ENCODE measurements at places on chromosomes 5 and 9.

- DNase-seq: no peak
Measured at GRCh38 chr5:11268891-11269290, 507.9 kb upstream of the DAP start.

- no peak for DNase-seq
Measured at GRCh38 chr5:88647901-88648300, 235.1 kb downstream of the MEF2C start.

DNA sequence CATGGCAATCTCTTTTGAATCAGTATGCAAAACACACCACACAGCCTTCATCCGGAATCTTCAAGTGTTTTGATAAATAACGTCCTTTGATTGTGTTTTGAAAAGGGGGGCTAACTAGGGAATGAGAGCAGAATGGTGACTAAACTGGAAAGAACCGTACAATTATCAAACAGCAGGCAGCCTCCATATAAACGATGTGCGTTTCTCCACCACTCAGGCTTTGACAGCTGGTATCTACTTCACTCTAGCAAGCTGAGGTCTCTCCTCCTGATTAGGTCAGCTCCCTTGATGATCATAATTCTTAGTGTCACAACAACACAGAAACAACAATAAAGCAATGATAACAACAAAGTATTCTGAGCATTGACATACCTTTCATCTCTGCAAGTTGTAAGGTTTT, 465.9 kb downstream of the TUSC1 start:
- no peak for DNase-seq

- DNase-seq: no peak
Measured at GRCh38 chr9:26247861-26248260, 569.6 kb upstream of the TUSC1 start.

DNA sequence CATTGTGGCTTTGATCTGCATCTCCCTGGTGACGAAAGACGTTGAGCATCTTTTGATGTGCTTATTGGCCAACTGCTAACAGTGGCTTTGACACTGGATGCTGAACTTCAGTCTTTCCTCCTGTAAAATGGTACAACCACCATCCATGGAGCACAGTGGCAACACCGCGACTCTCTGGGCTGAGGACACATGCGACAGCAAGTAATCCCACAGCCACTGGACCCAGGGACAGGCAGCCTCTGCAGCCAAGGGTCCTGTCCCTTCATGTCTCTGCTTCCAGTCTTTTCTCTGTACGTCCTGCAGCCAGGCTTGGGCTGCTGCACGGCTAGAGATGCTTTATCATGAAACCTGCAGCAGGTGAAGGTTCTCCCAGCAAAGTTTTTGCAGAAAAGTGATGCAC, 83.5 kb downstream of the DAP start:
- DNase-seq: no peak

DNA sequence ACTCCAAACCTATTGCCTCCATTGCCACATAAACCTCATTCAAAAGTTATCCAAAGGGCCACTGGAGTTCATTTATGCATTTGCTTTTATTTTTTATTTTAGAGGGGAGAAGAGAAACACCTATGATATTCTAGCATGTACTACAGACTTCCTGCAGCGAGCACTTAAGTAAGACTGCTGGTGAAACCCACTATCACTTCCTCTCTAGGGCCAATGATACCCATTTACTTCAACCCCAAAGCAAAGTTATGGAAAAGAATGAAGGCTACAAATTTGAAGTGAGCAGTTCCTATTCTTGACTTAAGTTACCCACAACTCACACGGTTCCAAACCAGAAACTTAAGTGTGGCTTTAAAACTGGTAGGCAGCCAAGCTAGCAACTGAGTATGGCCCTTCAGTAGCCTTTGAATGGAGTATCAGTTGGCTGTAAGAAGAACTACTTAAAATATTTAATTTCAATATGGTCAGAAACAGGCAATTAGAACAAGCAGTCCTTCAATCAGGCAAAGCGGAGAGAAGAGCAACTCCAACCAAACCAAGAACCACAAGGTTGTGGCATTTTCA, 94.1 kb downstream of the GPR21 start:
- no peak for DNase-seq

- DNase-seq: no peak
Measured at GRCh38 chr9:18368206-18368605, 105.7 kb upstream of the ADAMTSL1 start.

DNA sequence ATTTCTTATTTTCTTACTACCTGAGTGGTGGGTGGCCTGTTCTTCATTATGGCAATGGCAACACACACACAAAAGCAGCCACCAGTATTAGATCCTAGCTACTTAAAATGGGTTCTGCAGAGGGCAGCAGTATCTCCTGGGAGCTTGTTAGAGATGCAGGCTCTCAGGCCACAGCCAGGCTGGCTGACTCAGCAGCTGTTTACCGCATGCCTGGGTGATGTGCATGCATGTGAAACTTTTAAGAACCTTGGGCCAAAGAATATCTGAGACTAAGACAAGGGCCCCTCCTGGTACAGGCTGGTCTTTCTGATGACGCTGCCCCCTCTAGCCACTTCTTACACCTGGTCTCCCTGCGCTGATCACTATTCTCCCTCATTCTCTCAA, 399.0 kb downstream of the MED10 start:
- no peak for DNase-seq

DNA sequence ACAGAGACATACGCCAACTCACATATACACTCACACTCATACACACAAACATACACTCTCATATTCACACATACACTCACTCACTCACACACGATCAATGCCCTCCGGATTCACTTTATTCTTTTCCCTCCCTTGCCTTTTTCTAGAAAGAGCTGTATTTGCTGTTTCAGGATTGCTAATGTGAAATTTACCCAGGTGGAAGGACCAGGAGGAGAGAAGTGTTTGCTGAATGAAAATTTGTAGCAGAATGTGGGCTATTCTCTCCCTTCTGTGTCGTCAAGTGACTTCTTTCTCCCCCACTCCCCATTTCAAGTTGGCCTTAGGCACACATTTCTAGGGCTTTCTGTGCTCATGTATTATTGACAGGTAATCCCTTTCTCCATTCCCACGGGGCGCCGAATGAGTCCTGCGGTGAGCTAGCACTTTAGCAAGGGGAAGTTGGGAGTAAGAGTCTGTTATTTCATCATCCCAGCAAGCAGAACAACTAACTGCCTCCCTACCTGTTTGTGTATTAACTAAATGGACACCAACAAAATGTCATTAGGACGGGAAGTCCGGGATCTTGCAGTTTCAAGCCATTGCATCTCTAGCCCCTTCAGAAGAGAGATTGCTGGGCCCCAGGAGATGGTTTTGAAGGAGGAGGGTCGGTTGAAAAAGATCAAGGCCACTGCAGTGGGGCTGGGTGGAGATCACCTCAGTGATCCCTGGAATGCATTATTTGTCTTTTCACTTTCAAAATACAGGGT, 97.1 kb upstream of the TAF11L2 start:
- DNase-seq: no peak

DNA sequence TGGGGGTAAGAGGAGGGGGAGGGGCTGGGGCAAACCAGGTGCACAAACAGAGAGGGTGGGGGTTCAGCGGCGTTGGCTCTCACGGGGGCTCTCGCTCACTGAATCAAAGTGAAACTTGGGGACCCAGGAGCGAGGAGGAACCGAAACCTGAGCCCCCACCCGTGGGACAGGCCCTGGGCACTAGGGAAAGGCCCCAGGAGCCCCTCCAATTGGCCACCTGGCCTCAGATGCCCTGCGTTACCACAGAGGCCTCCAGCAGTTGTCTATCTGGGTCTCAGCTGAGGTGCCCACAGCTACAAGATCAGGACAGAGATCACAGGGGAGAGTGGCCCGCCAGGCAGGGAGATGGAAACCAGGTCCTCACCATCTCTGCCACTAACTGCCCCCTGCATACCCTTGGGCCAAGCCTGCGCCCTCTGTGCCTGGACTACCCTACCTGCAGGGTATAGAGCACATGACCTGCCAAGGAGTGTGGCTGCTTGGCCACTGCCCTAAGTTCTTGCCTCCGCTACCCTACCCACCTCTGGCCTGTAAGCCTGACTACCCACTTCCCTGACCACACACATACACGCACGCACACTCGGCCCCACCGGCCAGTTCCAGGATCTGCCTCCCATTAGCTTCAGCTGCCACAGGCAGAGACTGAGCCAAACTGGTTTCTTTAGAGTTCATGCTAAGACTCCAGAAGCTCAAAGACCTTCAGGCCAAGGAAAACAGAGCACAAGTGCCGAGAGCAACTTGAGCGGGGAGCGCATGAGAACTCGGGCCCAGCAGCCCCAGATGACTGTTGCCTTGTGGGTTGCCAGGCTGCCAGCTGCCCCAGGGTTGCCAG, 39.9 kb downstream of the PAX5 start:
- DNase-seq: peak; percentile 83

DNA sequence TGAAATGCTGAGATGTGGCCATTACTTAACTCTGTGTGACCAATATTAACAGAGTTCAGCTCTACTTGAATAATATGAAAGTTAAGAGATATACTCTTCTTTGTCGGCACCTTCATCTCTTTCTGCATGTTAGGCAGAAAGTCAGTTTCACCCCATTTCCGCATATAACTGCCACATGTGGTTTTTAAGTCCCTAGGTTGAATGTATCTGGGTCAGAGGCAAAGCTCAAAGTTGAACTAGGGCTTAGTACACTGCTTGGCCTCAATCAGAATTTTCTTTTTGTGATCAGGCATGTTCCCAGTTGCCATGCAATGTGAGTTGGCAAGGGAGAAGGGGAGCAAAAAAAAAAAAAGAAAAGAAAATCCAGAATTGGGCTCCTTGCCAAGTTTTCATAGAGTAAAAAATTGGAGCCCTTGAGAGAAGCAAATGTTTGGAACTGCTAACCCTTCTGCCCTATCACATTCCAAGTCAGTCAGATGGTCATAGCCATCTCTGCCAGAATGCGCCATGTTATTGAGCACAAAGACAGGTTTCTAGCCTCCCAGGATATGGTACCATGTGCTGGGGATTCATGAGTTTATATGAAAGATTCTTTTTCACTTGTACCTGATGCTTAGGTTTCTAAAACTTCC, 251.2 kb upstream of the RORB start:
- DNase-seq: no peak

DNA sequence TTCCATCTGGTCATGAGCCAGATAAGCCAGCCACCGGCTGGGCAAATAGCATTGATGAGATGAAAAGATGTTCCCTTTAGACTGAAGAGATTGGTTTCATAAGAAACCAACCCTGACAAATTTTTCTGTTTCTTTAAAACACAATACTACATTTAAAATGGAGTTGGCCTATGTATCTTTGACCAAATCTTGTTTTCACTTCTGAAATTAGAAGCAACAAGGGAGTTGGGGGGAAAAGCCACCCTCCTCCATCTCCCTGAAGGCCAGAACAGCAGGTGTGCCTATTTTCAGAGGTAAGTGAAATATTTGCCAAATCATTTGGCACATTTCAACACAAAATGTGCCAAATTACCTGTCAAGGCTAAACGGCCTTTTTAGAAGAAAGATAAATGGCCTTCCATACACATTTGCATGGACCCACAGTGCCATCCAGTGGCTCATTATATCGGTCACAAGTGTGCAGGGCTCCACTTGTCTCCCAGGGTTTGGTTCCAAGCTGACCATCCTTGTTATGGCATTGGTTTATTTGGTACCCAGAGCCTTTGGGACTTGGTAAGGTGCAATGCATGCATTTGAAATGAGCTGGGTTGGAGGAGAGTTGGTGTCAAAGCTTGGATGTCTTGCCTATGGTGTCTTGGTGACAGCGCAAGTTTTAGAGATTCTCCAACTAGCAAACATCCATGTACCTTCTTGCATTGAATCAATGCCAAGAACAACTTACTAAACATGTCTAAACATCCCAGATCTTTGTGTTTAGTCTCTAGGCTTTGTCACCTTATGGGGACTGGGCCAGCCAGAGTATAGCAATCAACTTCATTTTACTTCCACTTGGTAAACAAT, 372.0 kb upstream of the KIF2A start:
- peak; percentile 25 for DNase-seq

- no peak for DNase-seq
Measured at GRCh38 chr5:176608142-176608705, 1.7 kb downstream of the GPRIN1 start.

GRCh38 chr9:70137577-70137976, 93.9 kb downstream of the MAMDC2 start:
- no peak for DNase-seq

Data from GM20000 (cell line).